ENCODE measurements at places on chromosomes 5 and 9.

DNA sequence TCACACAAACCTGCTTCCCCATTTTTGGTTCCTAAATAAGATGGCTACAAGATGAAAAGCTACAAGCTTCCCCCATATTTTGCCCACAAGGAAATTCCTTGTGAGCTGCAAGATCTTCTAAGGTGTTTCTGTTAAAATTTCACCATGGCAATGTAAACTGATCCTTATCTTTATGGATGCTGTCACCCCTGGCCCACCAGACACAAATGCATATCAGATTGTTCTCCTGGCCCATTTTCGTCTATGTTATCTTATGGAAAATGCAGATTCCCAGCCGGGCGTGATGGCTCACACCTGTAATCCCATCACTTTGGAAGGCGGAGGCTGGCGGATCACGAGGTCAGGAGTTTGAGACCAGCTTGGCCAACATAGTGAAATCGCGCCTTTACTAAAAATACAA lies 65.1 kb upstream of the IL6ST start:
- no peak for DNase-seq

GRCh38 chr9:132697230-132697629 lies 27.0 kb downstream of the GTF3C4 start:
- no peak for DNase-seq

DNA sequence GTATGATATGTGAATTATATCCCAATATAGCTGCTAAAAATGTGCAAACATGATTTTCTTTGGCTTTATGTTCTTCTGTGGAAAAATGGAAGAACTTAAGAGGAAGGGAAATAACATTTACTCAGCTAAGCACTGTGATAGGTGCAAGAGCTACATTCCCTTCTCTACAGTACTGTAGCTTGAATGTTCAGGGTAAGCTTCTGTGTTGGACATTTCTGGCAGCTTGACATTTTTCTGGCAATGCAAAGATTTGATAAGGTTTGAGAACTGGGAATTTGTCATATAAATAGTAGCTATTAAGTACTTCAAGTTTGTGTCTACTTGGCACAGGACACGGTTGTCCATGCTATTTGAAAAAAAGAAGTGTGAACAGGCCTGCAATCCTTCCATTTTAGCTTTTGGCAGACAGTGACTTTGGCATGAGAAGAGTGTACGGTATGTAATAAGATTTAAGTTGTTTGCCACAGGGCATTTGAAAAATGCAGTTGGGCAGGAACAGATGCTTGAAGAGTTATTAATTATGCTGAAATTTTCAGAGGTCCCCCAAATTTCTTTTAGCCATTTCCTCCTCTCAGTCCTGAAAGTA lies 77.6 kb downstream of the KIF4B start:
- DNase-seq, result no peak

- no peak for DNase-seq
Observed at GRCh38 chr5:132470010-132470392, 20.6 kb downstream of the IRF1 start.

DNA sequence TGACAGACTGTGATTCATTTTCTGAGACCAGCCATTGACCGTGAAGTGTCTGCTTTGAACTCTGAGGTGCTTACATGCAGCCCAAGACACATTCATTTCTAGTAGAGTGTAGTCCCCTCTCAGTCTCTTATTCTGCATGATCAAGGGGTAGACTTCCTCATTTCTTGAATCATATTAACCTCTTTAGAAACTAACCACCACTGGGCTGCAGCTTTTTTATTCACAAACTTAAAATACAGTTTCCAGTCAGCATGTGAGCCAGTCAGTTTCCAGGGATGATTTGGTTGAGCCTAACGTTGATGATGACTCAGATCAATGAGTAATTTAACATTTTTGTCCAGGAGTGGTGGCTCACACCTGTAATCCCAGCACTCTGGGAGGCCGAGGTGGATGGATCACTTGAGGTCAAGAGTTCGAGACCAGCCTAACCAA lies 59.2 kb downstream of the OTULIN start:
- DNase-seq, result peak; percentile 46

DNA sequence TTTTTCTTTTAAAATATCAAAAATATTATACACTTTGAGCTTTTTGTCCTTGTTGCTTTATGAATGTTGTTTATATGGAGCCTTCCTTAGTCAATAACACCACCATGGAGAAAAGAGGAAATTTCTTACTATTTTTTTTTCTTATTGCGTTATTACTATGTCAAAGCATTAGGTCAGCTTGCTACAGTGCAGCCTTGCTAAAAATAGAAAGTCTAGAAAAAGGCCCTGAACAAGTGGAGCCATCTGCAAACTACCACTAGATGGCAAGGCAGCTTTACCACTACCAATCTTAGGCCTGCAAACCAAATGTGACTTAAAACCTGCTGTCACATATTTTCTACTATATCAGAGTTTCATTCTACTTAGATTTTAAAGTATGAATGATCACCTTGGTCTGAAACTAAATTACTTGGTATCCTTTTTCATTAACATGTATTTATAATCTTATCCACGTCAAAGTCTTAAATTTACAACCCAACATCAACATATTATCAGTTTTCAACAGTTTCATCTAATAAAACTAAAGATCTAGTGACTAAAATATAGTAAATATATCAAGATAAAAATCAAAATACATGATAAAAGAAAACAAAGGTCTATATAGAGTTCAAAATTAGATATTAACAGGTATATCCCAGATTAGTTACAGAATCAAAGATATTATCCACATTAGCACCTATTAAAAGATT lies 113.1 kb upstream of the ACOT12 start:
- peak; percentile 92 for DNase-seq

DNA sequence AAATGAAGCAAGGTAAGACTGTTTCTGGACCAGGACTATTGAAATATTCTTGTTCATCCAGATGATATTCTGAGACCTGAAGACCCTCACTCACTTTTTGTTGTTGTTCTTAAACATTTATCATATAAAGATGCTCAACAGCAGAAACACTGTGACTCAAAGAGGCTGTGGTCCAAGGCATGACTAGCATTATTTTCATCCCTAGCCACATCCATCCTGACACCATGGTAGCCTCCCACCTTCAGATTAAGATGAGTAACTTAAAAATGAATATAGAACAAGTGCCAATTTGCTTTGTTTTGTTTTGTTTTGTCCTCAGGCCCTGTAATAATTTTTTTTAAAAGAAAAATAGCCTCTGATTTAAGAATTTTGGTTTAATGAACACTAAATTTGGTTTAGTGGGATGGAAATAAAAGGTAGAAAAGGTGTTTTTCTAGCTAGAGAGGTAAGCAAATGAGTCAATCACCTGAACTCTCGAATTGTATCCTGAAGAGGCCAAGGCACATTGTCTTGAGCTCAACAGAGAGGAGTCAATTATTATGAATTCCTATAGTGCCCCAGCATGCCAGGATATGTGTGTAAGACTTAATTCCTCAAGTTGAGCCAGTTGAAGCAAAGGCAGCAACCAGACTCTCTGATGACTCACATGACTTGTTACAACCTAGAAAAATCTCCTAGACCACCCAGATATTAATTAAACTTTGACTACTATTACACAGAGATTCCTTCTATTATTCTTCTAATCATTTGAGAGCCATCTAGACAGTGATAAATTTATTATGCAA lies 380.1 kb upstream of the TUSC1 start:
- no peak for DNase-seq

DNA sequence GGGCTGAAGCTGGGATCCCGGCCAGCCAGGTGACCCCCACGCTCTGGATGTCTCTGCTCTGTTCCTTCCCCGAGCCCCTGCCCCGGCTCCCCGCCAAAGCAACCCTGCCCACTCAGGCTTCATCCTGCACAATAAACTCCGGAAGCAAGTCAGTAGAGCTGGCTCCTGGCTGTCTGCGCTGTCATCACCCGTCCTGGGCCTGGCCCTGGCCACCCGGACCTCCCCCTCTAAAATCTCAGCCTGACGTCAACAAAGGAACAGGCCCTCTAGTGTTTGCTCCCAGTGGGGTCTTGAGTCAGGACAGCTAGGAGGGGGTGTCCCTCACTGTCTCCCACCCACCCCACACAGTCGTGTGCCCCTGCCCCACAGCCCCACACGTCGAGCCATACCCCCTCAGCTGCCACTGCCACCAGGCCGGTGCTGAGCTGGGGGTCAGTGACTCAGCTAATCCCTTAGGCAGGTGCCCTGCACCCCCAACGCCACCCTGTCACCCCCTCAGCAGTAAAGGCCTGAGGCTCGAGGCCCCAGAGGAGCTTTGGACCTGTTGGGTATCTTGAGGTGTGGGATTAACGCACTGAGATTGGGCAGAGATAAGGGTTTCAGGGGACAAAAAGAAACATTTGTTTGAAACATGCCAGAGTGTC lies 1.1 kb upstream of the LCNL1 start:
- no peak for DNase-seq

DNA sequence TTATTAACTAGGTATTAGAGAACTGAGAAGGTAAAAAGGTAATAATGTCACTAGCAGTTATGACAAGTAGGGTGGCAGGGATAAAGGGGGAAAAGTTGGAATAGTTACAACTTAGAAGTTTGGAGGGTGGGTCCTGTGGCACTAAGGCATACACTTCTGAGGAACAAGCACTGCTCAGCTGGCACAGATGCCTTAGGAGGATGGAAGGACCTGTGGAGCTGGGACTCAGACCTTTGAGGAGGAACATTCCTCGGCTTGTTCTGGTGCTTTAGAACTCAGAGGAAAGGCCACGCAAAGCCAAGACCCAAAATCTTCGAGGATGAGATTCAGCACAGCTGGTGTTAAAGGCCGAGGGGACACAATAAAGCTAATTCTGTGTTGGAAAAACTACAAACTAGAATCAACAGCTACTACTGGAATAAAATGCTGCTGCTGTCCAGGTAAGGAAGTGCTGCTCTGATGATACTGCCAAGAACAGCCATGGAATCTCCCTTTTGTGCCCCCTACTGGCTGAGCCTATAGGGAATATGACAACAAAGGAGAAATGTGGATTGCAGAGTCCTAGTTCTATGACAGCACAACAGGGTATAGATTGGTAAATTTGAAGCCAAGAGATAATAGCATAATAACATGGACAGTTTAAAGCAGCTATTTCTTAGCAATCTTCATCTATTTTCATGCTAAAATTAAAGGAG lies 126.7 kb downstream of the SLC25A46 start:
- no peak for DNase-seq

DNA sequence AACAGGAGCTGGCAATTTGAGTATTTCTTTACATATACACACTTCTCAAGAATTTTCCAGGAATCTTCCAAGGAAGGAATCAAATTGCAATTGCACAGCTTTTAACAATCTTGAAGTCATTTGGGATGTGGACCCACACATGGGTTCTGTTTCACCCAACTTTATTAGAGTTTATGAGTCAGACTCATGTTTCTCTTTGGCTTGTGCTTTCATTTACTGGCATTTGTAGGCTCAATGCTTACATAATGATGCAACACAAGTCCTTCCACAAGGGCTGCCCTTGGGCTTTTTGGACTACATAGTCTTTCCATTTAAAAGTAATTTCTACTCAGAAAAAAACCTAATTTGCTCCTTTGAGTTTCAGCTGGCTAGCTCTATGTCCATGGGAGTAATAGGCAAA lies 4.6 kb upstream of the CDC37L1 start:
- DNase-seq, result no peak

- DNase-seq, result no peak
Observed at GRCh38 chr5:32058997-32059396, 115.1 kb downstream of the GOLPH3 start.

DNA sequence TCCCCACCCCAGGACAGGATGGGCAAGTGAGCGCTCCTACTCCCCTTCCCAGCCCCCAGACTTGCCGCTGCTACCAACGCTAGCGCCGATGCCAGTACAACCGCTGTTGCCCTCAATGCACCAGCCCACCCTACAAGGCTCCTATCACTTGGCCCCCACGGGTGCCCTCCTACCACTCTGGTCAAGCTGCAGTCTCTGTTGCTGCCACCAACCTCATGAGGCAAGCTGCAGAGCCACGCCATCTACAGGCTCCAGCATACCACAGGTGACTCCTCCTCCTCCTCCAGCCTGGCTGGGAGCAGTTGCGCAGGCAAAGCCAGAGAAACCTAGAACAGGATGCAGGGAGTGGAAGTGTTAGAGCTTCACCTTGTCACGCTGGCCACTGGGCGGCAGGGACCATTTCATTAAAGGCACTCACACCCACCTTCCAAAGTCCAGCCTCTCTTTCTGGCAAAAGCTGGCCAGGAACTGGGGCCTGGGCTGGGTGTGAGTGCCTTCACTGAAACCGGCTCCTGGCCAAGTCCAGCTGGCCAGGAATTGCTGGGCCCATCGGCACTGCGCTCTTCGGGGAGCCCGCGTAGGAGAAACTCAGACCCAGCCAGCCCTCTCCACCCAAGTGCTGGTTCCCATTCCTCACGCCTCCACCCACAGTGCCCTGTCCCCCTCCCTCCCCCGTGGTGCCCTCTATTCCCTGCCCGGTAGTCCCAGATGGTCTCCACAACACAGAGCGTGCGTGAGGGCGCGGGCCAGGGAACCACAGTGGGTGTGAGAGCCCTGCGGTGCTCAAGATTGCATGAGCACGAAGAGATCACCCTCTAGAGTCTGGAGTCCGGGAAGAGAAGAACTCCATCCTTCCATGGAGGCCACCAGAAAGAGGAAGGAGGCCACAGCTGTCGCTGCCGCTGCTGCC lies 1.6 kb upstream of the PCAT7 start:
- no peak for DNase-seq

GRCh38 chr9:101858026-101858425 lies 119.6 kb upstream of the GRIN3A start:
- DNase-seq, result no peak

GRCh38 chr5:68612972-68613371 lies 397.4 kb downstream of the PIK3R1 start:
- no peak for DNase-seq

DNA sequence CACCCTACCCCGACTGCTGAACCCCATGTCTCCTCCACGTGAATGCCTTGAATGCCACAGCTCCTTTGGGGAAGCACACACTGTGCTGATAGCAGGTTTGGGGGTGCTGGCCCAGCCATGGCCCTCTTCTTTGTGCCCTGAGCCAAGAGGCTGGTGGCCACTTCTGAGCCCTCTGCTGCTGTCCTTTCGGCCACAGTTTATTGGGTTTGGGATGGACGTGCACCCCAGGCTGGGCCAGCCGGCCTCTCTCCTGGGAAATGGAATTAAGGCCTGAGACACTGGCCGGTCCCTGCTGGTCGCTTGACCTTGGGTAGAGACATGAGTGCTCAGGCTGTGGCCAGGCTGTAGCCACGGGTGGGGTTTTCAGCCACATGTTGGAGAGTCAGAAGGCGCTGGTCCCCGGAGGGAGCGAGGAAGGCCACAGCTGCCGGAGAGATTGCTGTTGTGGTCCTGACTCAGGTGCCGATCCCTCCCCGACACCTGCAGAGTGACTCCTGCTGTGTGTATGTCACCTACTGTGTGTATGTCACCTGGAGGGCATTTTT lies 26.6 kb downstream of the FAM163B start:
- no peak for DNase-seq

GRCh38 chr5:88879724-88880123 lies 3.3 kb downstream of the MEF2C start:
- DNase-seq, result no peak

DNA sequence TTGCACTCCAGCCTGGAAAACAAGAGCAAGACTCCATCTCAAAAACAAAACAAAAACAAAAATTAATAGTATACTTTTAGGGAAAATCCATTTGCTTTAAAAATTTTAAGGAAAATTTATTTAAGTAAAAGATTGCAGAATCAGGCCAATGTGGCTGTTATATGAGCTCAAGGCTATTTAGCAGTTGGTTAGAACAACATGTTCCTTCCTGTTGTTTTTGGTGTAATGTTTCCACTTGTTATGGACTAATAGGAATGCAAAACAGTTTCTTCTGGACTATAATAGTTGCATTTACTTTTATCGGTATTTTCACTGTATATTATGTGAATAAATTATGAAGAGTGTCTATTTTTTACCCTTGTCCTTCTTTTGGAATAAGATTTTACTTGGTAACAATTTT lies 3.0 kb upstream of the CDC42SE2 start:
- DNase-seq, result no peak

- no peak for DNase-seq
Observed at GRCh38 chr5:136137497-136138220, 5.0 kb downstream of the SMAD5 start.
